ENCODE measurements at places on chromosomes 6 and 20.

DNA sequence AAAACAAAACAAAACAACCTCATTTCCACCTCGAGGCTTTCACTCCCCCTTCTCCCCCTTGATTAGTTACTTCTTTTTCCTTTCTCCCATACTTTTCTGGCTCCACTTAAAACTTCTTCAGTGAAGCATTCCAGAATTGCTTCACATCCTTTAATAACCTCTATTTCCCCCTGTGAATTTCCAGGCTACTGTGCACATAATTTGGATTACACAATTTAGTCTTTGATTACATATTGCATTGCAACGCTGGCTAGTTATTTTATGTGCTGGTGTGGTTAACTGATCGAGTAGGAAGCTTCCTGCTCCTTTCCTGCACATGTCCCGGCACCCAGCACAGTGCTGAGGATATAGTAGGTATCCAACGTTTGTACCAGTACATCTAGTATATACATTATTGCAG lies 28.1 kb upstream of the EEF1E1 start:
- DNase-seq: no peak

DNA sequence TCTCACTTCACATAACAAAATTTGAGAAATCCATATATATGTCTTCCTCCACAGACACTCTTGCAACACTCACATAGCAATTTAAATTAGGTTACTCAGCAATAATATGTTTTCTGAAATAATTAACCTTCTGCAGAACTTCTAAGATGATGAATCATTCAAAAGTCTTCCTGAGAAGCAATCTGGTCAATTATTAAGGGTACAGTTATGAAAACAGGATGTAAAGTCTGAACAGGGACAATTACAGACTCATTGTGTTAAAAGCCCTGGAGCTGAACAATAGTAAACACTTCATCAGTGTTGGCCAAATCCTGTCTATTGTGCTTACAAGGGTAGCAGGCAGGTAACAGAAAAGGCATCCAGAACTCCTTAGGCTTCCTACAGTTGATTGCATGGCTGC lies 75.4 kb downstream of the FILIP1 start:
- no peak for DNase-seq

DNA sequence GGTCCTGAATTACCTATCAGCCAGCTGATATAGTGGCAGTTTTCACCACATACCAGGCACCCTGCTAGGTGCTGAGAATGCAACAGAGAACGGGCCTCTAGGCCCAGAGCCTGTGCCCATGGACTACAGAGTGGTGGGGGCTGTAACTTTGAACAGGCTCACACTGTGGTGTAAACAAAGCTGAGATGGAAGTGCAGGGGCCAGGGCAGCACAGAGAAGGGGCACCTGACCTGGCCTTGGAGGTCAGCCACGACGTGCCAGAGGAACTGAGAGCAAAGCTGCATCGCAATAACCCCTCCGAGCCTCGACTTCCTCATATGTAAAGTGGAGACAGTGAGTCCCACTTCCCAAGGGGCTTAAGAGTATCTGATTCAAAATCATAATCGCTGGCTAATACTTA lies 105.8 kb downstream of the MAFB start:
- DNase-seq: no peak

GRCh38 chr6:39321761-39322160 lies 741 bp downstream of the KCNK16 start:
- DNase-seq: no peak

DNA sequence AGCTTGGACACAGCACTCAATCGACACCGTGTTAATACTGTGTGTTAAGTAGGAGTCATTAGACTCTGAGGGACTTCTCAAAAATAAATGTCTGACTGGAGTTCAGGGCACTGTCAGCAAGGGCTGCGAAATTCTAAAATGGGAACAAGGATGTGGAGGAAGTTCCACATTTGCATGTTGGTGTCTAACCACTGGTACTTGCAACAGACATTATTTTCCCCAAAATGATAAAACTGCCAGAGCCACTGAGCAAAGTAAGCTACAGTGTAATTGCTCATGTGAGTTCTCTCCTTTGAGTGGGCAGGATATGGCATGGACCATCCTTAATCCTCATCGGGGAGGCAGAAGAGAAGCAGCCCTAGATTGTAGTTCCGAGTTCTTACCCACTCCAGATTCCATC lies 215.9 kb downstream of the SLC24A3 start:
- no peak for DNase-seq

- no peak for DNase-seq
These were observed 34.1 kb downstream of the UTRN start for GRCh38 chr6:144319211-144319610.

- DNase-seq: no peak
These were observed 115.1 kb upstream of the ARID1B start for GRCh38 chr6:156662025-156662445.

DNA sequence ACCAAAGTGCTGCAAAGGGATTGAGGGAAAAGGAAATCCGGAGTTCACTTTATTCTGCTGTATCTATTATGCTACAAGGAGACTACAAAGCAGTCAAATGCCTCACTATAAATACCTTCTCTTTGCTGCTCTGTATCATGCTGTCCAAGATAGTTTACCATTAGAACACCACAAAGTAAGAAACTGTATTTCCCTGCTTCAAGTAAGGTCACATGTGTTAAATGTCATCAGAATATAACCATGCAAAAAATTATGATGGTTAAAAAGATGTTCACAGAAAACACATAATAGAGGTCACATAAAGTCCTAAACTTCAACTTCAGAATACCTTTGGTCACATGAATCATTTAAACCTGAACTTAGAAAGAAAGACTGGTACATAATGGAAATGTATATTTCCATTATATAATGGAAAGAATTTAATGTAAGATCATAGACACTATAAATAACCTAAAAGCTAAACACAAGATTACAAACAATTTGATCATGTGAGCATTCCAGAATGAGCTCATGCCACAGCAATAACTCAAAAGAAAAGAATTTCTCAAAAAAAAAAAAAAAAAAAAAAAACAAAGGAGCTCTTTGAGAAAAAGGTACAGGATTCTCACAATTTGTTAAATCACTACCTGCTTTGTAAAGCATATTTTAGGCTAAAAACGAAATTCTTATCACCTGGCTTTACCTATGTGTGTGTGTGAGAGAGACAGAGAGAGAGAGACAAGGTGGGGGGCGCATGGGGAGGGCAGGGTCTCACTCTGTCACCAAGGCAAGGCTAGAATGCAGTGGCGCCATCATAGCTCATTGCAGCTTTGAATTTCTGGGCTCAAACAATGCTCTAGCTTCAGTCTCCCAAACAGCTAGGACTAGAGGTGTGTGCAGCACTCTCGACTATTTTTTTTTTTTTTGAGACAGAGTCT lies 58.7 kb downstream of the KIF13A start:
- no peak for DNase-seq

Data from DMS79 treated with DMSO at 0.1 percent for 48 hours (cell line).